Activated CD4-positive, alpha-beta T cell treated with anti-CD3 and anti-CD28 coated beads, Interleukin-2, amount 10 ng/mL, durations not matched to agents 7 days and 5 days (primary cell): ENCODE measurements at places on chromosomes 16 and 17. TPM values are rescaled to one million over a fixed set of nuclear protein-coding genes. Genes with fewer than 3 reads are reported as not detected.

Gene CCNF
- 99.3 TPM for total RNA-seq

Gene ITGA2B
- total RNA-seq: 0.27 TPM

Gene CDC6
- 98.8 TPM for total RNA-seq

Gene DPEP3
- total RNA-seq: 0.10 TPM

Gene CCL7
- not detected for total RNA-seq

Gene CHST5
- 0.06 TPM for total RNA-seq

Gene RAMP2
- not detected for total RNA-seq

Gene CCT6B
- 1.7 TPM for total RNA-seq

Gene NPIPB8
- 0.44 TPM for total RNA-seq

Gene KCNH6
- total RNA-seq: not detected

Gene PMP22
- total RNA-seq: not detected

Gene HAP1
- 0.25 TPM for total RNA-seq

Gene ACACA
- total RNA-seq: 38.7 TPM

Gene TMED6
- total RNA-seq: 1.3 TPM

Gene OR3A2
- total RNA-seq: 2.0 TPM

Gene NECAB2
- total RNA-seq: not detected

Gene ZNF19
- total RNA-seq: 2.1 TPM

Gene MPP3
- not detected for total RNA-seq

Gene KRTAP9-2
- total RNA-seq: not detected

Gene TPSD1
- total RNA-seq: not detected

Gene FBXO39
- total RNA-seq: 7.8 TPM

Gene MYH11
- total RNA-seq: 0.04 TPM

Gene PPP1R27
- not detected for total RNA-seq

Gene MFSD6L
- 1.4 TPM for total RNA-seq

Gene COG7
- 20.2 TPM for total RNA-seq

Gene TM4SF5
- total RNA-seq: not detected

Gene RFWD3
- total RNA-seq: 115 TPM
